ENCODE measurements at places on chromosomes 1 and 21.

- peak; percentile 67 for DNase-seq
These were observed 1.7 kb downstream of the IRF2BP2 start for GRCh38 chr1:234608025-234608910.

- DNase-seq: no peak
These were observed 43.8 kb upstream of the DMBX1 start for GRCh38 chr1:46445773-46446256.

GRCh38 chr21:37647781-37648180, 268.5 kb downstream of the KCNJ6 start:
- DNase-seq: no peak

DNA sequence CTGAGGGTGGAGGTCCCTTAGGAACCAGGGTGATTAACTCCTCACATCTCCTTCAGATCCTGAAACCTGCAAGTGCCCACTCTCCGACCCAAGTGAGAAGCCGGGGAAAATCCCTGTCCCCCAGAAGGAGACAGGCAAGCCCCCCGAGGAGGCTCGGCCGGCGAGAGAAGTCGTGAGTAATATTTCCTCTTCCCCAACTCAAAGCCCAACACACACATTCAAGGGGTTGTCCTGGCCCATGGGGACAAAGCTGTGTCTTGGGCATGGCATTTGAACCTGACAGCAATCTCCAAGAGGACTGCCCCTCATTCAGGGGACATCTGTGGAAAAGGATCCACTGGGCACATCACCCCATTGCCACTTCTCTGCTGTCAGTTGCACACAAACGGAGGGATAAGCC, 23.6 kb downstream of the VASH2 start:
- DNase-seq: no peak

Data from NCI-H748 treated with DMSO at 0.1 percent for 48 hours (cell line).